ENCODE measurements at places on chromosomes 4 and X.

- no peak for DNase-seq
These were observed 64.2 kb upstream of the TRPC5OS start for GRCh38 chrX:111811831-111812230.

- no peak for DNase-seq
These were observed 723.2 kb downstream of the SMARCA1 start for GRCh38 chrX:128800138-128800537.

GRCh38 chr4:25703731-25704388, 48.2 kb downstream of the SLC34A2 start:
- no peak for DNase-seq

GRCh38 chr4:158535130-158535614, 13.5 kb downstream of the RXFP1 start:
- DNase-seq = no peak

Measured in left renal pelvis (tissue), 4 donors.